ENCODE measurements at places on chromosomes 3 and 15.

DNA sequence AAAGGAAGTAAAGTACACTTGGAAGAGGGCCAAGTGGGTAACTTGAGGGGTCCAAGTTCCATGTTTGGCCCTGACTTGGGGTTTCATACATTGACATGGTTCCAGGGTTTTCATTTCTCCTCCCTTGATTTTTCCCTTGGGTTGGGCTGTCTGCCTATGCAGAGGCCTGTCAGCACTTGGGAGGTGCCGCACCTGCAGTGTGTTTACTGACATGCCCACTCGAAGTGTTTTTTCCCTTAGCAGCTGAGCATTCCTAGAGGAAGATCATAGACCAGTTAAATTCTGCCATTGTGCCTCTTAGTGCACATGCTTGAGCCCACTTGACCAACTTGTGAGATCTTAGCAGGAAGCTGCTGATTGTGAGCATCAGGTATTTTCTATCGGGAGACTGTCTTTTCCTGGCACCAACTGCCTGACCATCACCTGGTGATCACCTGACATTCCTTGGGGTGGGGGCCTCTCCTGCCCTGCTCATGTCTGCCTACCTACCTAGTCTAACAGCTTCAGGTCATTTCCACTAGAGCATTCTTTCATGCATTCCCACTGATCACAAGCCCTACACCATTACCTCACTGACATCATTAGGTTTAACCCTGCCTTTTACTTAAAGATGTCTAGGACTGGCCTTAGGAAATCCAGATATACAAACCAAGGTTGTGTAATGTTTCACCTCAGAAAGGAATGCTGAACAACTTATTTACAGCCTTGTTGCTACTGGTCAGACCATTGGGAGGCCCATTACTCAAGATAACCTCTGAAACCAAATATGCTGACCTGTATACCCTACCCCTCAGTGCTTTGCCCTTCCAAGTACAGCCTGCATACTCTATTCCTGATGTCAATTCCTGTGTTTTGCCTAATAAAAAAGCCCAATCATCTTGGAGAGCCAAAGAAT, 68.3 kb downstream of the CD47 start:
- no peak for DNase-seq

DNA sequence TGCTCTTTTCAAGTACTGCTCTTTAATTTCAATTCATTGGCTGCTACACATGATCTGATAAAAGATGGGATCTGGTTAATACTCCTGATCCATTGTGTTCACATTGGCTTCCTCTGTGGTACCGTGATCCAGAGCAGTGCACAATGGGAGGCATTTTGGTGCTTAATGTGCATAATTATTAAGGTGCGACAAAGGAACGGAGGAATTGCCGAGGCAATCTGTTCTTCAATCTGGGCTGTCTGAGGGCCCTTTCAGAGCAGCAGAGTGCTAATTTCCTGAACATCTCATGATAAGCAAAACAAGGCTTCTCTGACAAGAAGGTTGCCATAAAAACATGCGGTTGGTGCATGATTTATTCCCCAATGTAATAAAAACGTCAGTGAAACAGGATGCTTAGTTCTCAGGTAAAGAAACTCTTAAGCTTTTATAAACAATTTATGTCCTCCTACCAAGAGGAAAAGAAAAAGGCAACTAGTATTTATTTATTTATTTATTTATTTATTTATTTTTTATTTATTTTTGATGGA, 64.0 kb upstream of the EPHA3 start:
- DNase-seq = no peak

DNA sequence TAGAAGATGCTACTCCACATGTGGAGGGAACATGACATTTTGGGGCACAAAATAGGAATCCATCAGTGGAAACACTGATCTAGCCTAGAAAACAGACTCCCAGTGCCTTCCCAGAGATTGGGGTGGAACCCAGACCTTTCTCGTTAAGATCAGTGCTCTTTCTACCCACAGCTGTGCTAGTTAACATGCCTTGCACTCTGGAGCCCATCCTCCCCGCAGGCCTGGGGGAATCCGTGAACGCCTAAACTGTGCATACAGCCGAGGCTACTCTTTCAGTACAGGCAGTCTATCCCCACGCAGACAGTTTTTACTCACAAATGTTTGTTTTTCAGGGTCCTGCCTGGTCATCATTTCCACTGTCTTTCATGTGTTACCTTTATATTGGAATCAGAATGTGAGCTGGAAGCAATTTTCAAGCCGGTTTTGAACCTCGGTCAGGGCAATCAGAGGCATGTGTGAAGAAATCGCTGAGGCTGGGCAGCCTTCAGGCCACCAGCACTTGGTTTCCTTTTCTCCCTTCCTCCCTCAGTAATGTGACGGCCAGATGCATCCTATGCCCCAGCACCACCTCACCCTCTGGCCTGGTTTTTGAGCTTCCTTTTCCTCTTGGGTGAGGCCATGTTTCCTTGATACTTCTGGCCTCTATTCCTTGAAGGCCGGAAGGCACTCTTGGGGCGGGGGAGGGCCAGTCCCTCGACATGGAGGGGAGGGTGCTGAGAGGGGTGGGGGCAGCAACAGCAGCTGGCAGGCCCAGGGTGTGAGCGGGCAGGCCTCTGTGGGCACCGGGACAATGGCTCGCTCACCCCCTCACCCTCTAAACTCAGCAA, 123.6 kb upstream of the GALNT15 start:
- DNase-seq = peak; percentile 58

DNA sequence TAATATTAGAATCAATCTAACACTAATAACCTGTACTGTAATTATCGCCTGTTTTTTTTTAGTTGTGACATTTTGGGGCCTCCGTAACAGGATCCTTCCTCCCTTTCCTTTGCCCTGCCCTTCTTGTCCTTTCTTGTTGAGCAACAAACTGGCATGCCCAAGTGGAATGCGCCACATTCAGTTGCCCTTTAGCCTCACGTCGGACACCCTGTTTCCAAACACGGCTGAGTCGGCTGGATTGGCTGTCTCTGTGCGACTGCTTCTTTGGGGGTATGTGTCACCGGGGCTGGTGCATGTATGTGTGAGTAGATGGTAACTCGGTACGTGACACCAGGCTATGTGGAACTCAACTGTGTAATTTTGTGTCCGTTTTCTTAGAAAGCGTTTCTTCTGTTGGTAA, 24.1 kb downstream of the TRAK1 start:
- DNase-seq = no peak

DNA sequence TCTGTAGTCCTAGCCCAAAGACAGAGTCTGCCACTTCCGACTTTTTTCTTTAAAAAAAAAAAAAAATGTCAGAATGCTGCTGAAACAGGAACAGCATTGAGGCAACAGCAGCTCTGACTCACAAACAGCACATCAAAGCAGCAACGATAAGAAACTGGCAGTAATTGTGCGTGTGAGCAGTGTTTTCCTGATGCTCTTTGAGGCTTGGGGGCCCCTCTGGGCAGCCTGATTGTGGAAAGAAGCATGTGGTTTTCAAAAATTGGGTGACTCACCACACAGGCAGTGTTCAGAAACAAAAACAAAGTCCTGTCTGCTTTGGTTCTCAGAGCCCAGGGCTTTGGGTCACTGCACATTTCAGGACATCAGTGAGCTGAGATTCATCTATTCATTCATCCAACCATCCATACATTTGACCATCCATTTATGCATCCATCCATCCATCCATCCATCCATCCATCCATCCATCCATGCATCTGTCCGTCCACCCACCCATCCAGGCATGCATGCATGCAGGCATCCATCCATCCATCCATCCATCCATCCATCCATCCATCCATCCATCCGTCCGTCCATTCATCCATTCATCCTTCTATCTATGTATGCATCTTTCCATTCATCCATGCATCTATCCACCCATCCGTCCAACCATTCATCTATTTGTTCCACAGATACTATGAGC, 308.4 kb downstream of the RPLP1 start:
- DNase-seq = peak; percentile 99

DNA sequence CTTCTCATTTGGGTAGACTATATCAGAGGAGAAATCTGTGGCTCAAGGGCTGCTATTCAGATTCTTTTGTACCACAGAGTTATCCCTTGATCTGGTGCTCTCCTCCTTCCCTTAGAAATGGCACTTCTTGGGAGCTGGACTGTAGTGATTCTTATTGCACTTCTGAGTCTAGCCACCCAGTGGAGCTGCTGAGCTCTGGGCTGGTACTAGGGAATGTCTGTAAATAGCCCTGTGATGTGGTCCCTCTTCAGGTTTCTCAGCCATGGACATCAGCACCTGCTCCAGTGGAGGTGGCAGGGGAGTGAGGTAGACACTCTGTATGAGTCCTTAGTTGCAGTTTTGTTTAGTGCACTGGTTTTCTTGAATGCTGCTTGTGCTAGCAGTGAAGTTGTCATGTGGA, 1292.6 kb downstream of the SI start:
- no peak for DNase-seq

DNA sequence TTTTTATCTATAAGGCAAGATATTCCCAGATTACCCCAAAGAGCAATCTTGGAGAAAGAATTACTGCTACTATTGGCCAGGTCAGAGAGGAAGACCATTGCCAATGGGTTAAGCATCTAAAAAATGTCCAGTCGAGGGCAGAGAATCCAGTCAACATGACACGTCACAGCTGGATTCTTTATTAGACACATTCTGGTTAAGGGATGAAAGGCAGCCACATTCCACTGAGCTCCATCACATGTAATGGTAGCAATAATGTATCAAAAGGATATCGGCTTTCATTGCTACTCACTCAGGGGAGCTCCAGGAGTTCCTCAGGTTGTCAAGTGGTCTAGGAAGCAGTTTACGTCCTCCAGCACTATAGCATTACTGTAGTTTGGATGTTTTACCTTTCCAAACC, 421.1 kb downstream of the PLOD2 start:
- DNase-seq = peak; percentile 51

- DNase-seq = no peak
These were observed 262.9 kb downstream of the CTNNB1 start for GRCh38 chr3:41462103-41462691.

GRCh38 chr15:74632601-74633000, 17.0 kb downstream of the CLK3 start:
- no peak for DNase-seq

Measured in fibroblast of skin of right biceps (primary cell).